Activated T-cell treated with anti-CD3 and anti-CD28 coated beads, Interleukin-2, amount 50 U/mL, for 24 hours (primary cell): ENCODE measurements at places on chromosomes 3 and 15.

DNA sequence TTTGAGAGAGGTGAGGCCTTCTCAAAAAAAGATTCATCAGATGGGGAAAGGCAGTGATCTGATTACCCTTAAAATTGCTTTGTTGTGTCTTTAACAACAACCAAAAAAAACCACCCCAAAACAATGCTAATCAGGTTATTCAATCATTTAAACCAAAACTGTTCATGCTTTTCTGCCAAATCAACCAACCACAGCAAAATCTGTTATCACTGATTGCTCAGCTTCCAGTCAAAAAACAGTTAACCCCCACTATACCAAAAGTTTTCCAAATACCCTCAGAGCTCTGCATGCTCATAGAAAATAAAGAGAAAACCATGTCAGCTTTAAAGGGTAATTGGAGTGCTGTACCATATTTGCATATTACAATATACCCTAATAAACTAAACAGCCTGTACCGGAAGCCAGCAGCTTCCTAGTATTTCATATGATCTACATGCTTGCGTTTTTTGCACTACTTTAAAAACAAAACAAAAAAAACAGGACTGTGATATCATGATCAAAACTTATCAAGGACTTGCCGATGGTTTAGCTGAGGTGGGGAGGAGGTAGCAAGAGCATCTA lies 22.8 kb downstream of the SATB1 start:
- peaks cover 99% of the 10 kb centered on the region for H3K36me3 ChIP-seq
- peak overlapping the region; percentile 46 for H3K4me3 ChIP-seq
- peak overlapping the region; percentile 87 for H3K27ac ChIP-seq
- DNase-seq, result no peak

- no peak overlapping the region for H3K4me3 ChIP-seq
- no peaks in the 10 kb centered on the region for H3K36me3 ChIP-seq
- no peak for DNase-seq
- no peak overlapping the region for H3K27ac ChIP-seq
- H3K27me3 ChIP-seq, result no peaks in the 10 kb centered on the region
- H3K4me1 ChIP-seq, result no peaks in the 10 kb centered on the region
These were observed 193.6 kb upstream of the LRRC3B start for GRCh38 chr3:26428992-26429391.

DNA sequence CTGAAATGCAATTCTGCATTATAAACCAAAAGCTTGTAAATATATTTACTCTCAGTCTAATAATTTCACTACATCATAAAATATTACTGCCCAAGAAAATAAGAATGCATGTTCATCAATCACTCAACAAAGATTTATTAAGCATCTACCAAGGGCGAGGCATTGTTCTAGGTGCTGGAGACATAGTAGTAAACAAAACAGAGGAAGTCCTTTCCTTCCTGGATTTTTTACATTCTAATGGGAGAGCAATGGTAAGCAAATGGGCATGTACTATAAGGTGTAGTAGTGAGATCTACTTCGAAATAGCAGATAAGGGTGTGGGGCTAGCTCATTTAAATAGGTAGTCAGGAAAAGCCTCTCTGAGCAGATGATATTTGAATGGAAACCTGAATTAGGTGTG lies 10.8 kb upstream of the ZFYVE19 start:
- no peaks in the 10 kb centered on the region for H3K27me3 ChIP-seq
- H3K4me1 ChIP-seq, result peaks cover 48% of the 10 kb centered on the region
- no peak for DNase-seq
- no peak overlapping the region for H3K27ac ChIP-seq

DNA sequence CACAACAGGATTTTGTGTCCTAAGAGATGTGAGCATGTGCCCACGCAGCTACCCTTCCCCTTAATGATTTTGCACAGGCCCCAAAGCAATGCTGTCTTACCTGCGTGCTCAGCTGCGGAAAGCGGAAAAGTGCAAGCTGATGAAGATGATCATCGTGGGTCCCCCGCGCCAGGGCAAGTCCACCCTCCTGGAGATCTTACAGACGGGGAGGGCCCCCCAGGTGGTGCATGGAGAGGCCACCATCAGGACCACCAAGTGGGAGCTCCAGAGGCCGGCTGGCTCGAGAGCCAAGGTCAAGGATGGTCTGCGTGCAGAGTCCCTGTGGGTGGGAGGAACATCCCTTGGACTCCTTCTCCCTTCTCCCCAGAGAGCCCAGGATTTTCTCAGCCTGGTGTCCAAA lies 103.1 kb downstream of the LRRK1 start:
- no peak overlapping the region for H3K27ac ChIP-seq
- no peaks in the 10 kb centered on the region for H3K4me1 ChIP-seq
- no peaks in the 10 kb centered on the region for H3K27me3 ChIP-seq
- no peaks in the 10 kb centered on the region for H3K36me3 ChIP-seq
- H3K4me3 ChIP-seq, result no peak overlapping the region

- H3K4me3 ChIP-seq, result peak overlapping the region; percentile 82
- peak overlapping the region; percentile 81 for H3K27ac ChIP-seq
- H3K27me3 ChIP-seq, result peaks cover 83% of the 10 kb centered on the region
- peaks cover 4% of the 10 kb centered on the region for H3K36me3 ChIP-seq
These were observed 410 bp downstream of the LRRC49 start for GRCh38 chr15:70892912-70893560.

DNA sequence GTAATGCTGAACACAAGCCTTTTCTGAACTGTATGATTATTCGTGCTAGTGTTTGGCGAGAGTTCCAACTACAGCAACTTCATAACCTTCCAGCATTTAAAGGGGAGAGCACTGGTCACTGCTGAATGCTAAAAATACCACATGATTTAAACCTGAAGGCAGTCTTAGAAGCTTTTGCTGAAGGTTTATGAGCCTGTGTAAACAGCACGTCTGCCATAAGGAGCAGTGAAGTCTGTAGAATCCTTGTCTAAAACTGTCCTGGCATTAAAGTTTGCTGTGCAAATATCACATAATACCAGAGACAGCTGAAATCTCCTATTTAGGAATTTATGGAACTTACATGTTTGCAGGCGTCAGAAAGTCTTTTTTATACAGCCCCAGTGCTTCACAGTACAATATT lies 5.9 kb downstream of the SATB1 start:
- peaks cover 89% of the 10 kb centered on the region for H3K4me1 ChIP-seq
- H3K36me3 ChIP-seq, result peaks cover 98% of the 10 kb centered on the region
- no peak for DNase-seq
- peak overlapping the region; percentile 92 for H3K27ac ChIP-seq
- H3K27me3 ChIP-seq, result no peaks in the 10 kb centered on the region

DNA sequence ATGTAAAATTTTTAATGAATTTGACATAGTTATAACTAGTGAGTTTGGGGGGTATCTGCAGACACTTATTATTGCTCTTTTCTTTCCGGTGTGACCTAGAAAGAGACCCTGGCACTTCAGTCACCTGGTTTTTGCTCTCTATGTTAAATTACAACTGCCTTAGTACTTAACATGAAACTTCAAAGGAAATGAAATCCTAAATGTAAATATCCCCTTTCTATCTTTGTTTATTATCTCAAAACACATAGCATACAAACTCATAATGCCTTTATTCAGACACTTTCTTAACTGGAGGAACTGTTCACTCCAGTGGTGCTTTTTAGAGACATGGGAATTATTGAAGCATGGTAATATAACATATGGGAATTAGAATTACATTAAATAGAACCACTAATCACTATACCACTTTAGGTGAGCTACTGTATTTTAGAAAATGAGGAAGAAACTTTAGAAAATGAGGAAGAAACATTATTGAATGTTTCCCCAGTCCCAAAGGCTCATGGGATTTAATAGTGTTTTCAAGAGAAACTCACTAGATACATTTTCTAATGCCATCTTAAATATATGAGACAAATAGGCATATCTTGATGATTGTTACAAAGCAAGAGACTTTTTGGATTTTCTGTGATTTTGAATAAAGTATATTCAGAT lies 119.5 kb upstream of the MLF1 start:
- no peaks in the 10 kb centered on the region for H3K27me3 ChIP-seq
- H3K36me3 ChIP-seq, result peaks cover 4% of the 10 kb centered on the region
- DNase-seq, result no peak
- no peaks in the 10 kb centered on the region for H3K4me1 ChIP-seq
- no peak overlapping the region for H3K4me3 ChIP-seq
